MCF 10A (cell line): ENCODE measurements at places on chromosomes 12 and 14. TPM values are rescaled to one million over a fixed set of nuclear protein-coding genes. Genes with fewer than 3 reads are reported as not detected.

The TAS2R19 gene
- 2.7 and 3.4 TPM in 2 replicates for total RNA-seq

The BMAL2 gene
- total RNA-seq: 18.0 and 20.0 TPM in 2 replicates

- no peaks in the 10 kb centered on the region for H3K4me1 ChIP-seq
- H3K4me3 ChIP-seq: no peak overlapping the region
- DNase-seq: no peak
- H3K36me3 ChIP-seq: peaks cover 64% of the 10 kb centered on the region
- no peaks in the 10 kb centered on the region for H3K27me3 ChIP-seq
Observed at GRCh38 chr12:4289231-4289878, 15.8 kb downstream of the CCND2 start.

- no peaks in the 10 kb centered on the region for H3K4me1 ChIP-seq
- no peak overlapping the region for H3K4me3 ChIP-seq
- H3K36me3 ChIP-seq: no peaks in the 10 kb centered on the region
- peaks cover 6% of the 10 kb centered on the region for H3K27me3 ChIP-seq
Observed at GRCh38 chr14:75389679-75390078, 38.1 kb upstream of the JDP2 start.

DNA sequence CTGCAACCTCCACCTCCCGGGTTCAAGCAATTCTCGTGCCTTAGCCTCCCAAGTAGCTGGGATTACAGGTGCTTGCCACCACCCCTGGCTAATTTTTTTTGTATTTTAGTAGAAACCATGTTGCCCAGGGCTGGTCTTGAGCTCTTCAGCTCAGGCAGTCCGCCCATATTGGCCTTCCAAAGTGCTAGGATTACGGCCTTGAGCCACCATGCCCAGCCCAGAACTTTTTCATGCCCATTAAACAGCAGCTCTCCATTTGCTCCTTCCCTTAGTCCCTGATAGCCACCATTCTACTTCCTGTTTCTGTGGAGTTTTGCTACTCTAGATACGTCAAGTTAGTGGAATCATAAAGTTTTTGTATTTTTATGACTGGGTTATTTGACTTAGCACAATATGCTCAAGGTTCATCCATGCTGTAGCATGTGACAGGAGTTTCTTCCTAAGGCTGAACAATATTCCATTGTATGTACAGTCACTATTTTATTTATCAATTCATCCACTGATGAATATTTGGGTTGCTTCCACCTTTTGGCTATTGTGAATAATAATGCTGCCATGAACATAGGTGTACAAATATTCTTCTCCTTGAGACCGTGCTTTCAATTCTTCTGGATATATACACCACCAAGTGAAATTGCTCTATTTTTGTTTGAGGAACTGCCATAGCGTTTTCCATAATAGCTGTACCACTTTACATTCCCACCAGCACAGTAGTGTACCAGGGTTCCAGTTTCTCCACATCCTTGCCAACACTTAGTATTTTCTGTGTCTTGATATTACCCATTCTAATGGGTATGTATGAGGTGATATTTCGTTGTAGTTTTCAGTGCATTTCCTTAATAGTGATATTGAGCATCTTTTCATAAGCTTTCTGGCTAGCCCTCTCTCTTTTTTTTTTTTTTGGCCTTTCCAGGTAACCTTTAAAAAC lies 15.0 kb downstream of the ATF1 start:
- peak overlapping the region; percentile 54 for H3K27ac ChIP-seq
- H3K36me3 ChIP-seq: peaks cover 39% of the 10 kb centered on the region
- no peak for DNase-seq
- H3K27me3 ChIP-seq: no peaks in the 10 kb centered on the region
- H3K4me3 ChIP-seq: no peak overlapping the region

DNA sequence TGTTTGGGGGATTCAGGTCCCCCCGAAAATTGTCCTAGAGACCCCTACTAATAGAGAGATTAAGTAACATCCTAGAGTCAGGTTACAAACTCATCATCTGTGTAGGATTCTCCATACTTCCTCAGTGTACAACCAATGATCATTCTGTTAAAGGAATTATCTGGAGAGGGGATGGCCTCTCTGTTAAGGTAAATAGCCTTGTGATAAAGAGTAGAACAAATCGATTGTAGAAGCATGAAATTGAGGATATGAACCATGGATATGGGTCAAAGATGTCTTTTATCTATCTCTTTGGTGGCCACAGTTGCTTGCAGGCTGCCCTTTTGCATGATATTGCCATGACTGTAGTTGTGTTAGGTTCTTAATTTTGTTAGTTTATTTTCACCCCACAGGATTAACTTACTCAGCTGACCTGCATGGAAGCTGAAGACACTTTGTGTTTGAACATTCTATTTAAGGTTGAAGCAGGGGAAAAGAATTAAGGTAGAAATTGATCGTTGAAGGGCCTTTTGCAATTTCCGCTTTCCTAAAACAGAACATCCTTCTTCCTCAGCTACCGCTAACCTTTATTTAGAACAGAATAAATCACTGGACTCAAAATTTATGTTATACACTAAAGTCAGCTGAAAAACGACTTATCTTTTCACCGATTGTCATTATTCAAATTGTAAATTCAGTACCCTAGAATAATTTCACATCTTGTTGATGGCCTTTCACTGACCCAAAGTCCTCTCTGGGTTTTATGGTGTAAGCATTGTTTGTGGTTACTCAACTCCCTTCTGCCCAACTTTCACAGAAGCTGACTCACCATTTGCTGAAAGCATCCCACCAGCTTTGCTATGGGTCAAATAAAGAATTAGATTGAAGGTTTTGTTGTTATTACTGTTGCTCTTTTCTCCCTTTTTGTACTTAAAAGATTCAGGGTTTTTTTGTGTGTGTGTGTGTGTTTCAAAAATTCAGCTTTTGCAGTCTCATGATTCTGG lies 52.3 kb downstream of the IRAK3 start:
- DNase-seq: peak; percentile 76
- no peaks in the 10 kb centered on the region for H3K36me3 ChIP-seq
- H3K4me3 ChIP-seq: no peak overlapping the region
- no peaks in the 10 kb centered on the region for H3K4me1 ChIP-seq
- H3K27ac ChIP-seq: no peak overlapping the region
- H3K27me3 ChIP-seq: peaks cover 25% of the 10 kb centered on the region

DNA sequence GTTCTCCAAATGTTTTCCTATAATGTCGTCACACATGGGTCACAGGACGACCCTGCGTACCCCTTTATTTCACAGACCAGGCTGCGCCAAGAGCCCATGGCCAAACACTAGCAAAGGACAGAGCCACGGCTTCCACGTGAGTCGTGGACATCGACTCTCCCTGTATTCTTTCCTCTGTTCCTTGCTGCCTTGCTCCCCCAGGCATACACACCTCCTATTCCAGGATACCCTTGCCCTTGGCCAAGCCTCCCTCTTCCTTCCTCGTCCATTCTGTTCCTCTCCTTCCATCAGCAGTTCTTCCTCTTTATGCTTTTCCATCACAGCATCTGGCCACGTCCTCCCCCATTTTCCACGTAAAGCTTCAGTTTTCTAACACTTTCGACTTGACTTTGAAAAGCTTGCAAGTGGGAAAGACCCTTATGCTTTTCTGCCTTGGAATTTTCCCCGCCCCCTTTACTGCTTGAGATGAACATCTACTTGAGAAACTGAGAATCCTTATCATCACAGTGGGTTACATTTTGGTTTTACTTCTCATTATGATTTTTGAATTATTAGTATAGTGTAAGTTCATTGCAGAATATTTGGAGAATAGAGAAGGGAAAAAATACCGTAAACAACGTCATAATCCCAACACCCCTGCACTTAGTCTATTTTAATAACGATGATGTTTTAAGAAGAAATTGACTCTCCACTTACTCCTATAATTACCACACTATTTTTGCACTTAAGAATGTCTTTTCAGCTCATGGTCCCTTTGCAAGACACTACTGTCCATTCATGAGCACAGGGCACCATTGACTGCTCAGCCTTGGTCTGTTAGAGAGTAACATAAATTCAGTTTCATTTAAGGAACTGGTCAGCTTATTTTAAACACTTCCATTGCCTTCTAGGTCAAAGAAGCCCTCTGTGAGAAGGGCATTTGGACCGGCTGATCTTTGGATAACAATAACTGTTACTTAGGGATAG lies 15.8 kb upstream of the NINJ2 start:
- no peaks in the 10 kb centered on the region for H3K4me1 ChIP-seq
- no peak for DNase-seq
- H3K27me3 ChIP-seq: no peaks in the 10 kb centered on the region
- H3K36me3 ChIP-seq: no peaks in the 10 kb centered on the region
- H3K27ac ChIP-seq: no peak overlapping the region

The SLC7A7 gene
- total RNA-seq: 0.61 and 0.98 TPM in 2 replicates

GRCh38 chr14:56594428-56594827 lies 14.8 kb downstream of the TMEM260 start:
- H3K27me3 ChIP-seq: no peaks in the 10 kb centered on the region
- no peaks in the 10 kb centered on the region for H3K4me1 ChIP-seq
- no peak overlapping the region for H3K27ac ChIP-seq
- no peak overlapping the region for H3K4me3 ChIP-seq
- DNase-seq: no peak

GRCh38 chr12:91935296-91935695 lies 210.3 kb downstream of the BTG1 start:
- H3K36me3 ChIP-seq: no peaks in the 10 kb centered on the region
- H3K4me1 ChIP-seq: peaks cover 28% of the 10 kb centered on the region
- H3K4me3 ChIP-seq: no peak overlapping the region

- peak; percentile 85 for DNase-seq
- H3K4me3 ChIP-seq: peak within 1 kb of the TSS; percentile 81
- H3K36me3 ChIP-seq: no peaks in the 10 kb centered on the region
- peak within 1 kb of the TSS; percentile 93 for H3K27ac ChIP-seq
- H3K27me3 ChIP-seq: no peaks in the 10 kb centered on the region
Observed at GRCh38 chr12:62466594-62467491, at the start of gene MON2. MON2 (plus strand) TSS chr12:62466826; CDS start chr12:62467208, 382 bp downstream.

DNA sequence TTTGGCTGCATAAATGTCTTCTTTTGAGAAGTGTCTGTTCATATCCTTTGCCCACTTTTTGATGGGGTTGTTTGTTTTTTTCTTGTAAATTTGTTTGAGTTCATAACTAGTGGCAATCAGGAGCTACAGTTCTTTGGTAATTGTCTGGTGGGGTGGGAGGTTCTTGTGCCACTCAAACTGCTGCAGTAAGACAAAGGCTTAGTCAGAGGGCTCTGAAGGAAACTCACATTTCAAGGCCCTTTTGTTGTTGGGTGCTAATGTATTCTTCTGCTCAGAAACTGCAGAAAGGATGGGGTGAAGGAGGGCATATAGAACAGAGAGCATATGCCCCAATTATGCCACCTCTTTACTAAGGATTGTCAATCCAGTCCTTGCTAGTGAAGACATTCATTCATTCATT lies 21.9 kb downstream of the MYRFL start:
- H3K4me3 ChIP-seq: no peak overlapping the region
- no peaks in the 10 kb centered on the region for H3K27me3 ChIP-seq
- H3K36me3 ChIP-seq: no peaks in the 10 kb centered on the region

DNA sequence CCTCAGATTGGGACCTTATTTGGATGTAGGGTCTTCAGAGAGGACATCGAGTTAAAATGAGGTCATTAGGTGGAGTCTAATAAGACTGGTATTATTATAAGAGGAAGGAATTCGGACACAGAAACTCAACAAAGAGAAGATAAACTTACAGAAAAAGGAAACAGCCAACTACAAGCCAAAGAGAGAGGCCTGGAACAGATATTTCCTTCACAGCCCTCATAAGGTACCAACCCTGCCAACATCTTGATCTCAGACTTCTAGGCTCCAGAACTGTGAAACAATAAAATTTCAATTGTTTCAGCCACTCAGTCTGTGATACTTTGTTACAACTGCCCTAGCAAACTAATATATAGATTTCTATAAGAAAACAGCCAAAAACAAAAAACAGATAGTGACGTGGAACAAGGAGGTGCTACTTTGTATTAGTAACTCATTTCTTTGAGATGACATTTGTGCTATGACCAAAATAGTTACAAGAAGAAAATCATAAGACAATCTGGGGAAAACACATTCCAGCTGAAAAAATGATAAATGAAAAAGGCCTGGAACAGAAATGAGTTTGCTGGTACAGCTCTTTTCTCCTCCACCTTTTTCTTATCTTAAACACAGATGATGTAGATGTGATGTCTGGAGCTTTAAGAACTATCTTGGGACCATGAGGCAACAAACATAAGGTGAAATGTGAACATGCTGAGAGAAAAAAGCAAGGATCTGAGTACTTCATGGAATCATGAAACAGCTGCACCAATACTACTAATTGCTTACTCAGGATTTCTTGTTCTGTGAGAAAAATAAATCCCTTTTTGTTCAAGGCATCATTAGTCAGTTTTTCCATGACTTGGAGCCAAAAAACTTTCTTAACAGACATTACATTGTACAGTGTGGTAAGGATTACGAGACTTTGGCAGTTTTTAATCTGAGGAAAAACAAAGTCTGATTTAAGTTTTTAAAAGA lies 243.2 kb downstream of the ANO6 start:
- no peaks in the 10 kb centered on the region for H3K4me1 ChIP-seq
- no peaks in the 10 kb centered on the region for H3K36me3 ChIP-seq
- no peak overlapping the region for H3K4me3 ChIP-seq
- DNase-seq: peak; percentile 9

GRCh38 chr12:101018540-101018939 lies 191.5 kb downstream of the SLC5A8 start:
- no peaks in the 10 kb centered on the region for H3K27me3 ChIP-seq
- DNase-seq: peak; percentile 75
- peak overlapping the region; percentile 3 for H3K4me3 ChIP-seq
- no peaks in the 10 kb centered on the region for H3K36me3 ChIP-seq
- peaks cover 31% of the 10 kb centered on the region for H3K4me1 ChIP-seq
- peak overlapping the region; percentile 79 for H3K27ac ChIP-seq

The PZP gene
- total RNA-seq: not detected in 2 replicates

The LRRC10 gene
- total RNA-seq: not detected in 2 replicates

DNA sequence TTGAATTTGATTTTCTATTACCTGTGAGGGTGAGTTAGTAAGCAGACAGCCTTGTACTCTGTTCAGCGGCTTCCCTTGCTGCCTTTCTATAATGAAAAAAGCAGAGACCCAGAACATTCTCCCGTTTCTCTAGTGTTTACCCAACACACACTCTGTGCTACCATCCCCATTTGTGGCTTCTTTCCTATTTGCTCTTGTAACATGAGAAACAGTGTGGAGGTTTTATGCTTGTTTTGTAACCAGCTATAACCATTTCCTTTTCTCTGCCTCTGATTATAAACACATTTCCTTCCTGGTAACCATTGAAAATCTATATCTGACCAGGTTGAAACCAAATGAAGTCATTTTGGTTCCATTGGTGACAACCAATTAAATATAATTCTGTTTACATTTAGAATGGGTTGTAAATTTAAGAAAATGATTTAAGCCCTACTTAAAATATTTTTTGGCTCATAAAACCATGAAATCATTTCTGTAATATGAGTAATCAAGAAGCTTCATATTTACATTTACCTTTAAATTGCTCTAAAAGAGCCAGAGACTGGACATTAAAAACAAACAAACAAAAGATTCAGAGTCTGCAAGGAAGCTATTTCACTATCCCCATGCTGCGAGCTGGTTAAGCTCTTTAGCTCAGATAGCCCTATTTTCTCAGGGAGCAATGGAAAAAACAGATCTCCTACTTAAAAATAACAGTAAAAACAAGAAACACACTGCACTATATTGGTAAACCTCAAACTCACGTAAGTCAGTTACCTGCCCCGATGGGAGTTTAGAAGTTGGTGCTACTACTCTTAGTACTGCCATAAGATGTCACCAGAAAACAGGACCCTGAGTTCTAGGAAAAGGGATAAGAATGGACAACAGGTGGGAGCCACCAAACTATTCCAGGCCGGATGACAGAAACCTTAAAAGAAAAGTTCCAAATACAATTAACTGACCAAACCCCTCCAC lies 206.5 kb upstream of the EEA1 start:
- H3K4me3 ChIP-seq: no peak overlapping the region
- H3K27me3 ChIP-seq: no peaks in the 10 kb centered on the region
- peaks cover 47% of the 10 kb centered on the region for H3K4me1 ChIP-seq
- H3K27ac ChIP-seq: peak overlapping the region; percentile 21

The ANO2 gene
- total RNA-seq: not detected in 2 replicates
